ENCODE measurements at places on chromosomes 6 and 20.

GRCh38 chr6:28606424-28607391 lies 81.0 kb downstream of the GPX5 start:
- DNase-seq: peak; percentile 5

- DNase-seq: no peak
Measured at GRCh38 chr6:21230536-21230935, 363.0 kb upstream of the SOX4 start.

DNA sequence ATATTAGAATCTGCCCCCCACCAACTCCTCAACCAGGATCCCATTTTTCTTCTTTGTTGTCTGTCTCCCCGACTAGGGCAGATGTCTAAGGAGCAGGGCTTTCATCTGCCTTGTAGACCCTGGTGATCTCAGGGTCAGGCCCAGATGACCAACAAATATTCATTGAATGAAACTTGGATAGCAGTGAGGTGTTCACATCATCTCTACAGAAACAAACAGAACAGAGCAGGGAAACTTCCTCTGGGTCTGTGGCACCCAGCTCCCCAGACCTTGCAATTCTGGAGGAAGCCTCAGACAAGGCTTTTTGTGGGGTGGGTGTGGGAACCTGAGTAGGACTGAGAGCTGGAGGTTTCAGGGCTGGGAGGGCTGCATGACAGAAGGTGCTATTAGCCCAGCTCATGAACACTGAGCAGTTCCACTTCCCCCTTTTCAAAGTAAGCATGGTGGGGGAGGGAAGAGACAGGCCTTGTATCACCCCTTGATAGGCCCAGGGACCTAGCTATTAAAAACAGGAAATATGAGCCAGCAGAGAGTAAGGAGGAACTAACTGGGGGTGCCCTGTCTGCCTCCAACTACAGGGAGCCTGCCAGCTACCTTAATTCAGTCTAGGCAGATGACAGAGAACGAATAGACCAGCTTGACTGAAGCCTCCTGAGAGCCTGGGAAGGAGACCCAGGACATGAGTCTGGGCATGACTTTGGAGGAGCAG lies 37.3 kb upstream of the TOP1 start:
- DNase-seq: peak; percentile 39

GRCh38 chr6:145929037-145929633 lies 35.0 kb downstream of the SHPRH start:
- no peak for DNase-seq

DNA sequence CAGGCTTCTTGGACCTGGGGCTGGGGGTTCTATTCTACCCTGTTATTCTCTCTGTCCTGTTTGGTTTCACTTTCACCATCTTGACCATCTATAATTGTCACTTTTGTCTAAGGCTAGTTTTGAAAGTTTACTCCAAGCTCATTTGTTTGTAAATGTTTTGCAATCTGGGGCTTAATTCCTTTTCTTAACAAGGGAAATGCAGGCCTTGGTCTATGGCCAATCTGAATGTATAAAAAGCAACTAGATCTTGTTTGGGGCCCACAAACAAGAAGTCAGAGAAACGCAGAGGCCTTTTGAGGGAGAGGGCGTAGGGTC lies 86.3 kb upstream of the PREP start:
- no peak for DNase-seq

DNA sequence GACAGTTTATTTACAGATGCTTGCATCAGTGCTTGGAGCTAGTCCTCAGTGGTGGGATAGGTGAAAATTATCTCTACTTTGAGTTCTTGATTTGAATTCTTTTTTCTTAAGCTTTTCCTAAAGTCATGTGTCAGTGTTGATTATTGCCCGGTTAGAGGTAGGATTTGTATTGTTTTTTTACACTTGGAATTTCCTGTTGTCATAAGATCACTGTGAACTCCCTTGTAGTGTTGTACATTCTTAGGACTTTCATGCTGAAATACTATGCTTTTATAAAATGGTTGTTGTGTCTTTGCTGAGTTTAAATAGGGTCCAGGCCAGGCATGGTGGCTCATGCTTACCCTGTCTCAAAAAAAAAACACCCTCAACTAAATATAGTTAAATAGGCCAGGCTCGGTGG lies 20.3 kb downstream of the ASXL1 start:
- DNase-seq: no peak

DNA sequence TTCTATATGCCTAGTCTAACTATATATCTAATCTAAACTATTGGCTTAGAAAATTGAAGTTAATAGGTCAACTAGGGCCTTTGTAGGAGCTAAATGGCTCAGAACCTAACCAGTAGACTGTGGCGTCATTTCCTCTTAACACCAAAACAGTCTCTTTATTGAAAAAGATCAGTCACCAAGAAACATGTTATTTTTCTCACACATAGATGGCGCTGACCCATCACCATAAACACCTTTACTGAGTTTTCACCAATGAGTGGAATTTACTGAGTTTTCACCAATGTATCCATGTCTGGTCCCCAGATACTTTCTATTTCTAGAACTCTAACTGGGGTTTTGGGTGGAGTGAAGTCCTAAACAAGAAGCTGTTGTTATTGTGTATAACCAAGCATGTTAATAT lies 636.0 kb downstream of the BCKDHB start:
- DNase-seq: no peak

DNA sequence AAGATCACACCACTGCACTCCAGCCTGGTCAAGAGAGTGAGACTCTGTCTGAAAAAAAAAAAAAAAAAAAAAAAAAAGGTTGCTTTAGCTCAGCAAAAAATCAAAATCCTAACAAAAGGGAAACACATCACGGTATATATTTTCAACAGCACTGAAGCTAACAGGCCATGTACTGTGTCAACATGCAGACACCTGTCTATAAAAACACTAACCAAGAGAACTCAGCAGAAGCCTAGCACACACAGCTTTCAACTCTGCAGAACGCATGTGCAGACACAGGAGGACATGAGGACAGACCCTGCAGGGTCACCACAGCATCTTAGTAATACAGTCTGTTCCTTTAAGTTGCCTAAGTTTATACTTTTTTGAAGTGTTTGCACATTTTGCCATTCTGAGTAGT lies 13.5 kb downstream of the NINL start:
- DNase-seq: no peak

- no peak for DNase-seq
Measured at GRCh38 chr6:28809947-28810658, 113.7 kb downstream of the TRIM27 start.

- no peak for DNase-seq
Measured at GRCh38 chr6:166907373-166907841, 48.9 kb downstream of the RNASET2 start.

DNA sequence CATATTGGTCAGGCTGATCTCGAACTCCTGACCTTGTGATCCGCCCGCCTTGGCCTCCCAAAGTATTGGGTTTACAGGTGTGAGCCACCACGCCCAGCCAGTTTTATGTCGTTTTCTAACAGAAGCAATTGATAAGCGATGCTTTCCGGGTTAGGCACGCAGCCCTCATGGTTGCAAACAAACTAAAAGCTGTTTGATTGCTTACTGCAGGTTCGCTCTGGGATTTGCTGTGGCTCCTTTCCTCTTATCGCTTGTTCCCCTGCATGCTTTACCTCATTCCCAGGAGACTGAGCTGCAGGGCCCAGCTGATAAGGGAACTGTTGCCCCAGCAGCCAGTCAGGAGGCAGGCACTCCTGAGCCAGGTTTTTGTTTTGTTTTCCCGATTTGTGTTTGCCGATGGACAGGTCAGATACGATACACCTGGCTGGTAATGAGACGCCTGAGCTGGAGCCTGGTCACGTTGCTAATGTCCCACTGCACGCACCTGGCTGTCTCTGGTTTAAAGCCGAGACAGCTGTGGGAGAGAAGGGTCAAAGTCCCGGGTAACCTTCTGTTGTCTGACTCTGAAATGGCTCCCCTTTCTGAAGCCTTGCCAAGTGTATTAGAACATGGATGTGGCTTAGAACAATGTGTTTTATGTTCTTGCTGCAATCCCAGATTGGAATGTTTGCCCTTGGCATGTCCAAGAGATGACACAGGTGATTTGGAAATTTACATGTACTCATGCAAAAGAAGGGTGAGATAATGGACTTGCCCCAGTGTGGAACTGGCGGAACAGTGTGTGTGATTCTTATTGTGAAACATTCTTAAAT lies 19.9 kb downstream of the DSP start:
- no peak for DNase-seq

- DNase-seq: no peak
Measured at GRCh38 chr6:87357479-87358196, 13.0 kb downstream of the C6orf163 start.

- DNase-seq: no peak
Measured at GRCh38 chr6:149455031-149455732, 29.6 kb downstream of the ZC3H12D start.

- no peak for DNase-seq
Measured at GRCh38 chr20:53706008-53706465, 112.4 kb upstream of the ZNF217 start.

DNA sequence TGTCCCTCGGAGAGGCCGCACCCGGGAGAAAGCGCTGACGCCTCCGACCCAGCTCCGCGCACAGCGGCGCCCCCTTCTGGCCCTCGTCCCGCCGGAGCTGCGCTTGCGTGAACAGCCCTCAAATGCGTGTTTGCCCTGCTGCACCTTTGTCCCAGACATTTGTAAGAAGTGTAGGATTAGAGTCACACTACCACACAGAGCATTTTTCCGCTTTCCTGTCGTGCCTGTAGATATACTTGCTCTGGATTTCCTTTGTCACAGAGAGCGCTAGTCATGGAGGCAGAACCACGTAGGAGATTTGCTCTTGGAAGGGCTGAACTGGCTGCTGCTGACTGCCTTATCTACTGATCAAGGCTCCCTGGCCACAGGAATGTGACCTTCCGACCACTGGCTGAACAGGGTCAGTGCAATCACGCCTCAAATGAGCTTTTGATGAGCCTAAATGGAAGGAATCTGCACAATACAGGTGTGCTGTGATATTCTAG lies 62.3 kb downstream of the PAX1 start:
- DNase-seq: no peak

- DNase-seq: no peak
Measured at GRCh38 chr6:111585241-111585973, 20.3 kb downstream of the TRAF3IP2 start.

- DNase-seq: no peak
Measured at GRCh38 chr20:11894062-11894461, 23.6 kb upstream of the BTBD3 start.

GRCh38 chr20:35510951-35511735 lies 18.3 kb downstream of the C20orf173 start:
- no peak for DNase-seq

- DNase-seq: no peak
Measured at GRCh38 chr6:128161263-128161662, 260.4 kb upstream of the THEMIS start.

DNA sequence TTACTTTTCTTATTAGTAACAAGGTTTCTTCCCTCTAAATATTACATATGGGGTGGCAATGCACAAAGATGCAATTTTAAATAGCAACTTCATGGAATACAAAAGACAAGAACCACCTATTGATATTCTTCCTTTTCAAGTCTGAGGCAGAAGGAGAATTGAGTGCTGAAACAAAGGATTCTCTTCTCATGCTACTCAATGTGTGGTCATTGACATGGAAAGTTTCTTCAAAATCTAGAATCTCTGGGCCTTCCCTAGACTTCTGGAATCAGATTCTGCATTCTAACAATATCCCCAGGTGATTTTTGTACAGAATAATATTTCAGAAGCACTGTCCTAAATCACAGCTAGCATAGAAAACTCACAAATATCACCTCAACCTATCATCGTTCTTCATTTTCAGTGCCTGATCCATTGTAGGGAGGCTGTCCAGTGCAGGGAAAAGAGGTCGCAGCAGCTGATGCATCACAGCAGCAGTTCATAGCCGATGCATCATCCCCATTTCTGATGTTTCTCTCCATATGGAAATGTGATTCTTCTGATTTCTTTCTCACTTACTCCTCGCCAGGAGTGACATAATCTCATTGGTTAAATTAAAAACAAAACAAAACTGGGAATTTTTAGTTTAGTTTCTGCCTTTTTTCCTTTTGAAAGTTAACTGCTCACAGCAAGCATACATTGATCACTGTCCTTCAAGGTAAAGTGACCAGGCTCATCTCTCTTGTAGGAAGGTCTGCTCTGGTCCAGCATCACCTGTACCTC lies 139.5 kb upstream of the FAM83B start:
- no peak for DNase-seq

DNA sequence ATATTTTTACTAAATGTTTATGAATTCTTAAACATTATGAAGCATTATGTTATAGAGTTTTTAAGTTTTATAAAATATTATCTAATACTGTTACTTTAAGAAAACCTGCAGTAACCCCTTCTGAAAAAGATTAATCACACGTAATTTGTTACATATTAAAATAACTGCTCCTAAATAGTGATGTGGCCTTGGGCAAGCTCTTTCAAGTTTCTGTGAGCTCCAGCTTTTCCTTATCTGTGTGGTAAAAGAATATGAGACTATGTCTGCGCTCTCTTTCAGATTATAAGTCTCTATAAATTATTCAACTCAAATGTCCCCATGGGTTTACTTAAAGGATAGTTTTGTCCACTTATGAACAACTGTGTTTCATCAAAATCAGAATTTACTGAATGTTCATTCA lies 31.9 kb downstream of the HLA-DMB start:
- DNase-seq: no peak

GRCh38 chr6:158517581-158517980 lies 42.3 kb upstream of the TMEM181 start:
- DNase-seq: no peak

GRCh38 chr6:169988769-169989550 lies 237.5 kb downstream of the ERMARD start:
- no peak for DNase-seq

GRCh38 chr20:46150943-46151342 lies 32.8 kb downstream of the CD40 start:
- DNase-seq: no peak

DNA sequence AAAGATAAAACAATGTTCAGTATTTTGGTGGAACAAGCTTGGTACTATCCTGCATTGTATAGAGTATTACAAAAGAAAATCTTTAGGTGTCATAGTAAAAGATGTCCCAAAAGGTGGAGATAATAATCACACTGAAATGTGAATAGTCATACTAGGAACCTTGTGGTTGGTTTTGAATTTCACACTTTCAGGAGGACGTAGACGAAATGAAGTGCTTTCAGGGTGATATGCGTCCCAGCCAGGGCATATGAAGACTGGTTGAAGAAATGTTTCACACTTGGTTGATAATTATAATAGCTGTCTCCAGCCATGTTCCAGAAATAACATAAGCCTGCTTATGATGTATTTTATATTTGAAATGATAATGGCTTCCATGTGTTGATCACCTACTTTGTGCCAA lies 60.4 kb downstream of the SCAND1 start:
- no peak for DNase-seq

- DNase-seq: no peak
Measured at GRCh38 chr6:147043994-147044477, 160.2 kb upstream of the STXBP5 start.
